ENCODE measurements at places on chromosomes 2 and 18. TPM values are rescaled to one million over a fixed set of nuclear protein-coding genes. Genes with fewer than 3 reads are reported as not detected.

Gene ANO7
- total RNA-seq: 0.81 TPM

Gene TNFAIP6
- 1.1 TPM for total RNA-seq

Gene COL3A1
- 211 TPM for total RNA-seq

Gene ZC3H8
- 10.8 TPM for total RNA-seq

Gene GPR45
- not detected for total RNA-seq

Gene ANKRD62
- total RNA-seq: not detected

Gene GPR75
- total RNA-seq: 2.5 TPM

Gene PECR
- total RNA-seq: 4.9 TPM

Gene CD207
- total RNA-seq: 0.92 TPM

Gene HOXD13
- total RNA-seq: not detected

Data from gastroesophageal sphincter (tissue), 4 donors.